ENCODE measurements at places on chromosomes 1 and 21.

DNA sequence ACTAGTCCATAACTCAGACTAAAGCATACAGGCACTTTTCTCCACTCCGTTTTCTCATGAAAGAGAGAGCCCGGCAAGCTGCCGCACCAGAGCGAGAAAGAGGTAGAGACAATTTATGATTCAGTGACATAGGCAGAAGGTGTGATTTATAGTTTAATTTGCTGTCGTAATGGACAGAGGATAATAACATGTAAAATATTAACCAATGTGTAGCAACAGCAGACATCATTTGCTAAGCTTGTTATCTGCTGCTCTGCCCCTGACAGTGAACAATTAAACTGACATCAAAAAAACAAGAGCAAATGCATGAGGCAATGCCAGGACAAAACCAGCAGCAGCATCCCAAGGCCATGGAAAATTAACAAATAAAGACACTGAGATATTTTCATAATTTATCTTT is 214.0 kb downstream of the ATG4C start:
- no peak for DNase-seq

- DNase-seq, result no peak
Observed at GRCh38 chr21:35149698-35150097, 100.6 kb upstream of the RUNX1 start.

DNA sequence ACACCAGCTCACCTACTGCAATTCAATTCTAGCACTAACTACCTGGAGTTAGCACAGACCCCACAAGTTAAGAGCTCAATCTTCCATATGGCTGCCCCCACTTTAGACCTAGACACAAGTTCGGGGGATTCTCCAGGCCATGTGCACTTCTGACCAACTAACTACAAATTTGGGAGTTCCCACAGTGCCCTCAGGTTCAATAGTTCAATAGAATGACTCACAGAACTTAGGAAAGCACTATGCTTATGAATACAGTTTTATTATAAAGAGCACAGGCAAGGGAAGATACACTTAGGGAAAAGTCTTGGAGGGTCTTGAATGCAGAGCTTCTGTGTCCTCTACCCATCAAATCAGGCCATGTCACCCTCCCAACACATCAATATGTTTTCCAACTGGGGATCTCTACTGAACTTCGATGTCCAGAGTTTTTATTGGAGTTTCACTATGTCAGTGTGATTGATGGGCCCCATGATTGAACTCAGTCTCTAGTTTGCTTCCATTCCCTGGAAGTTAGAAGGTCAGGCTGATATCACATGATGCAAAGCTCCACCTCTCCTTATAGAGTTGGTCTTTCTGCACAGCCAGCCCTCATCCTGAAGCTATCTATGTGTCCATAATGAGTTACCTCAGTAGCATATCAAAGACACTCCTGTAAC is 46.1 kb downstream of the RAVER2 start:
- no peak for DNase-seq

DNA sequence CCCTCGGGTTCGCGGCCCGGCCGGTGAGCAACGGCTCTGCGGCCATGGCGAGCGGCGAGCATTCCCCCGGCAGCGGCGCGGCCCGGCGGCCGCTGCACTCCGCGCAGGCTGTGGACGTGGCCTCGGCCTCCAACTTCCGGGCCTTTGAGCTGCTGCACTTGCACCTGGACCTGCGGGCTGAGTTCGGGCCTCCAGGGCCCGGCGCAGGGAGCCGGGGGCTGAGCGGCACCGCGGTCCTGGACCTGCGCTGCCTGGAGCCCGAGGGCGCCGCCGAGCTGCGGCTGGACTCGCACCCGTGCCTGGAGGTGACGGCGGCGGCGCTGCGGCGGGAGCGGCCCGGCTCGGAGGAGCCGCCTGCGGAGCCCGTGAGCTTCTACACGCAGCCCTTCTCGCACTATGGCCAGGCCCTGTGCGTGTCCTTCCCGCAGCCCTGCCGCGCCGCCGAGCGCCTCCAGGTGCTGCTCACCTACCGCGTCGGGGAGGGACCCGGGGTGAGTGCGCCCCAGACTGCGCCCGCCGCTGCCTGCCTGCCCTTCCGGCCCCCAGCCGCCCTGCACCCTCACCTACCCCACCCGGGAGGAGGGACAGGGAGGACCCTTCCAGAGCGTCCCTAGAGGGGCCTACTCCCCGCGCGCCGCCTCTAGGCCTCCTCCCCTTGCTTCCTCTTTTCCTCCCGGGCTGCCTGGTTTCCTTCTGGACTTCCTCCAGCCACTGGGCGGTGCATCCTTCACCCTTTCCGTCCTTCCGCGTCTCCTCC is at the start of gene RNPEP:
RNPEP (plus strand) TSS at position 26 of the 757 bp plus-strand sequence; CDS start at position 45, 19 bp downstream.
- DNase-seq, result peak; percentile 53

DNA sequence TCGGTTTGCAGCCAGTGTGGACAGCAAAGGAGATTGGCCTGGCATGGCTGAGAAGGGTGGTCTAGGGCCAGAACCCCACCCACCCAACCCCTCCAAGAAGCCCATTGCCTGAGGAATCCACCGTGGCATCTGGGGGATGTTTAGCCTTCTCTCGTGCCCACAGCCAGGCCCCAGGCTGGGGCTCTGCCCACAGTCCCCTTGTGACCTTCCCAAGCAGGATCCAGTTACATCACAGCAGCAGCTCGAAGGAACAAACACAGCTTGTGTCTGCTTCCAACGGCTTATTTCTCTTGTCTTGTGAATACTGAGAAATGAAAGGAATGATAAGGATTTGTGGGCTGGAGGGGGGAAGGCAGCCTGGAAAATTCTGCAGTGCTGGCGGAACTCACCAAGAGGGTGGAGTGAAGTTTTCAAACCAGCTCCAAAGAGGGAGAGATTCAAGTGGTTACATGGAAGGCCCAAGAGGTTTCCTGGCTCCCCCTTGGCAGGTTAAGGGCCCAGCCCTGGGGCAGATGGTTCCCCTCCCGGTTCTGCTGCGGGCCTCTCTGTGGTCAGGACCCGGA is 61.6 kb downstream of the DHRS3 start:
- DNase-seq, result no peak

DNA sequence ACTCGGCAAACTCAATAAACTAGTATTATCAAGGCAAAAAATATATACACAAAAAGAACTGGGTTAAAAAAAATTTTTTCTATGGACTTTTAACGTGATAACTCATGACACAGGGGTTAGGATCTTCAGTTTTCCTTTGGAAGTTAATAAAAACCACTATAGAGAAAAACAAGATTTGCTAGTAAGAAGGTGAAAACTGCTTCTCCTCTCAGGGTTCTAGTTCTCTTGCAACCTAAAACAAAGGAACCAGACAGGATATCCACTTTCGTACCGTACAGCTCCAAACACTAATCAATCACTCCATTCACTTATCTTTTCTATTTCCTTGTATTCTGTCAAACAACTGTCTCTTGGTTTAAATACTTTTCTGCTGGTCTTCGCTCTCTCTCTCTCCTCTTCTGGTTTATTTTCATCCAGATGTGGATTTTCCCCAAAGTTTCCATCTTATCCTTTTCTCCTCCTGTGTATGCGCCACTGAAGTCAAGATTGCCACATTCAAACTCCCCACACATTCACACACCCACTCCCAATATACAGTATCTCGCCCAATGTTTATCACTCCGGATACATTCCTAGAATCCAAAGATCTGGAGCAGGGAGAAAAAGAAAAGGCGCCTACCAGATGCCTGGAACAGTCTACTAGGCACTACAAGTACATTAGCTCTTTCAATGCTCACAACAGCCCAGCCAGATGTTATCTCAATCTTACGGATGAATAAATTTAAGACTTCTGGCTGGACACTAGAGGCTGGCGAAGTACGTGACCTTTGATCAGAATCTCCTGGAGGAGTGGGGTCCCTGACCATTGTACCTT is 775 bp upstream of the PRPF38B start:
- DNase-seq, result no peak

GRCh38 chr1:228142701-228143136 is 2.6 kb downstream of the GUK1 start:
- no peak for DNase-seq

- DNase-seq, result no peak
Observed at GRCh38 chr21:43893536-43894205, 28.6 kb downstream of the AGPAT3 start.

GRCh38 chr21:45090966-45091365 is 16.6 kb downstream of the ADARB1 start:
- DNase-seq, result no peak

DNA sequence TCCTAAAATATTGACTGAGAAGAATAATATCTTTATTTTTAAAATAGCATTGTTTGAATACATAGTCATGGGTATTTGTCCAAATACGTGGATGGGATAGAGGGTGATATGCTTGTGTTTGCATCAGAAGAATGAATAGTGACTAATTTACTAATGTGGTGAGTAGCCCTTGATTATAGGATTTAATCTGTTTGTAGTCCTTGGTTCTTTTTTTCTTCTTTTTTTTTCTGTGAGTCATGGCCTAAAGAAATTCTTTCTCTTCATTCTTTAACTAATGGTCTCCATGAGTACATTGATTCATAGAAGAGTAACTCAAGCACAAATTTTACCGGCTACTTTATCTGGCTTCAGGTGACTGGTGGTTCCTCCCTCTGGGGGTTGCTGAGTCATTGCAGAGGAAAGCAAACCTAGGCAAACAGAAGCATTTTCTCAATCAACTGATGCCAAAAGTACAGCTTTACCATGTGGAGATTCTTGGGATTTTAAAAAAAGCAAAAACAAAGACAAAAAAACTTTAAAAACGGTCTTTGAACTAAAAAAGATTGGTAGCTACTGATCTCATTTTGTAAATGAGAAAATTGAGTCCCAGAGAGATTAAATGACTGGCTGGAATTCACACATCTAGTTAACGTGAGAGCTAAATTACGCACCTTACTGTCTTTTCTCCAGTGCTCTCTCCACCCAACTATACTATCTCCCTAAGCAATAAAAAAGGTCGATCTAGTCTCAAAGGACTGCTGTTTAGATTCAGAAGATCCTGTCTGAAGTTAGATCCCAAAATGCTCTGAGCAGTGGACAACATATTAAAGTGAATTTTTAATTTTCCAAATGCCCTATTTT is 40.5 kb downstream of the AK5 start:
- DNase-seq, result no peak

DNA sequence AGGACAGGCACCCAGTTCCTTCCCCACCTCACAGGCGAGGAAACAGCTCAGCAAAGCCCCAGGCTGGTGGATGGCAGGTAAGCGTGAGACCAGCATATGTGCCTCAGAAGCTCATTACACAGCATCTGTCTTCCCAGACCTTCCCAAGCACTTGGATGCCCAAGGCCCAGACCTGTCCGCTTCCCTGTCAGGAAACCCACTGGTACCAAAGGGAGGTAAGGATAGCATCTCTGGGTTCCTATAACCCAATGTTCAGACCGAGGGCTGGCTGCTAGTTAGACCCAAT is 3.3 kb downstream of the POFUT2 start:
- DNase-seq, result no peak

DNA sequence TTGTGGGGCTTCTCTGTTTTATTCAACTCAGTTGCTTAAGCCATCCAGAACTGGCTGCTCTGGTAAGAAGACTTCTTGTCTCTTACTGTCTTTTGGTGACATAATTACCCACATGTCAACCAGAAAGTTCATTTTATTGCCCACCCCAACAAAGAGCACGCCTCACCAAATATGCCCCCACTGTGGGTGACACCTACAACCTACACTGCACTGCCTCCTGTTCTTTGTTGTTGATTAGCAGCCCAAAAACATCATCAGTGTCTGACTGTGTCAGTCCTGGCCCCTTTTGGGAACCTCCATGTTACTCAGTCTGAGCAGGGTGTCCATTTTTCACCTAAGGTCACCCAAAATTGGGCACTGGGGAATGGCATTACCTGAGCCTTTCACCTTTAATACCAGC is 49.3 kb downstream of the ZNF678 start:
- DNase-seq, result no peak

DNA sequence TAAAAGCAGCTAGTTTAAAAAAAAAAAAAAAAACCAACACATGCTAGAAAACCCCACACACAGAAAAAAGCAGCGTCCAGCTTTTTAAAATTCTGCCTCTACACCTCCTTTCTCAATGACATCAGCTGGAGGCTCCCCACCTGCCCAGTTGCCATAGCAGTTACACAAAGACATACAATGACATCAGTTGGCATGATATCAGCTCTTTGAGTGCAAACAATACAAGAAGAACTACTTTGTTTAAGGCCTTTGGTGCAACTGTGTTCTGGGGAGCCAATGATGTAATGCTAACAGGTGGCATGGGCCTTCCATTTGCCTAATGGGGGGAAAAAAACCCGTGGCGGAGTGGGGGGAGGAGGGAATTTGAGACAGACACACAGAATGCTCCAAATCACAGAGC is 32.9 kb downstream of the DUSP10 start:
- DNase-seq, result peak; percentile 97

DNA sequence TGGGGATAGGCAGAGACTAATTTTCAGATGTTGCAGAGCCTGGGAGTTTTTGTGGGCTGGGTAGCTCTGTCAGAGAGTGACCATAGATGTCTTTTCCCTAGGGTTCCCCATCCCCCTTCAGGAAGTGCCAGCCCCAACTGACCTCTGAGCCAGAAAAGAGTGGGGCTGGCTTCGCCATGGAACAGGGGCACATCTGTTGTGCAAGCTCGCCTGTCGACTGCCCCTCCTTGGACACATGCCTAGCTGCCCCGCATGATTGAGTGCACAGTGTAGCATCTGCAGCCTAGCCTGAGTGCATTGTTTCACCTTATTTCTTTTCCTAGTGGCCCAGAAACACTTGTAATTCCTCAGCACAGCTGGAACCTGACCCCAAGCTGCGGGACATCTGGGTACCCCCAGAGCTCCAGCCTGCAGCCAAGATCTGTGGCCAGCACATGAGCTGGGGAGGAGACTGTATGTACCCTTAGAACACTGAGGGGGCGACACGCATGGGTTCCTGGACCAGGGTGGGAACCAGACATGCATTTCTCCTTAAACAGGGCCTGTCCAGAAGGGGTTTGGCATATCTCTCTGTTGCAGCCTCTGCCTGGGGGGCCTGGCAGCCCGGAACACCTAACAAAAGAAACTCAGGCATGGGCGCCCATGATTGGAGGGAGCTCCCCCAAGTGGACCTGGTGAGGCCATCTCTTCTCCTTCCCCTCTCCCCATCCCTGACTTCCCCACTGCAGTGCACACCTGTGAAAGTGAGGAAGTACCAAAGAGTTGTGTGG is 55.2 kb downstream of the SYT14 start:
- no peak for DNase-seq

DNA sequence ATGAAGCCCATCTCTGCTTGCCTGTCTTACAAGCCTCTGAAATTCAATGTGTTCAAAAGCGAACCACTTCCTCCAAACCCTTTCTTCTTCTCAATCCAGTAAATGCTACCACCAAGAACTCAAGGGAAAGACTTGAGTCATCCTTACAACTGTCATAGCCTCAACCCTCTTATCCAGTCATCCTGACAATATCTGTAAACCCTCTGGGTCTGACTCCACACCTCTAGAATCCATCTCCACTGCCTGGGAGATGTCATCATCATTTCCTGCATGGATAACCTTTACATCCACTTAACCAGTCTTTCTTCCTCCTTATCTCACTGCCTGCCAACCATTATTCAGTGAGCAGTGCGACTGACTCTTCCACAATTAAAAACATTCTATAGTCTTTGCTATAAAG is 441.1 kb downstream of the SETD4 start:
- DNase-seq, result no peak

DNA sequence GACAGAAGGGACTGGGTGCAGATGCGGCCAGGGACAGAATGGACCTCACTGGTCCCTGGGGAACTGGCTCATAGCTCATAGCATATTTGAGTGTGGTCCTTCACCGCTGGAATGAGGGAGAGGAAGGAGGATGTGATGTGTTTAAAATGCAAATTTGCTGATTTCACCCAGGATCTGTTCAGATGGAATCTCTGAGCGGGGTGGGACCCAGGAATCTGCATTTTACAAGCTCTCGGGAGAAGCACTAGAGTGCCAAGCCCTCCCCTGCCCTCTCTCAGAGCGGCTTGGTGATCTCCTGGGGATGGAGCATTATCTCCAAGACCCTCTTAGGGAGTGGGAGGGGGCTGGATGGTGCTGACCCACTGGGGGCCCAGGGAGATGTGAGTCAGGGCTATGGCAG is 22.8 kb upstream of the MFN2 start:
- no peak for DNase-seq

All from NCI-H345 (cell line).